ENCODE measurements at places on chromosomes 5 and 9. TPM values are rescaled to one million over a fixed set of nuclear protein-coding genes. Genes with fewer than 3 reads are reported as not detected.

DNA sequence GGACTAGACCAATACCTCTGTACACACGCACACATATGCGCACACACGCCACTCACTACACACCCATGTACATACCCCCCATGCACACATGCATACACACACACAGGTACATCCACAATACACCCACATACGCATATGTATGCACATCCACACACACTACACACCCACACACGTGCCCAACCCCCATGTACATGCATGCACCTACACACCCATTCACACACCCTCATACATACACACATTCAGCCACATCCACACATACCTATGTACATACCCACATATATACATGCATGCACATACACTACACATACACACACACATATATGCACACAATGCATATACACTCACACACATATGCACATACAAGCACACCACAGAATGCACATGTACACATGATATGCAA lies 107.1 kb downstream of the GADD45G start:
- H3K36me3 ChIP-seq: peaks cover under 1% of the 10 kb centered on the region
- peaks cover 22% of the 10 kb centered on the region for H3K4me1 ChIP-seq
- no peak overlapping the region for H3K27ac ChIP-seq
- H3K27me3 ChIP-seq: no peaks in the 10 kb centered on the region
- H3K4me3 ChIP-seq: no peak overlapping the region

DNA sequence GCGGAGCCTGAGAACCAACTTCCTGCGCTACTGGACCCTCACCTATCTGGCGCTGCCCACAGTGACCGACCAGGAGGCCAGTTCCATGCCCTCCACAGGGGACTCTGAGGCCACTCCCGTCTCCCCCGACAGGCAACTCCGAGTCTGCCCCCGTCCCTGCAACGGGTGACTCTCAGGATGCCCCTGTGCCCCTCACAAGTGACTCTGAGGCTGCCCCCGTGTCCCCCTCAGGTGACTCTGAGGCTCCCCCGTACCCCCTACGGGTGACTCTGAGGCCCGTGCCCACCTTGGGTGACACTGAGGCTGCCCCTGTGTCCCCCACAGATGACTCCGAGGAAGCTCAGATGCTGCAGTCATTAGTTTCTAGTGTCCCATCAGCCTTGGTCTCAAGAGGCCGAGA lies 25.1 kb downstream of the CEL start:
- DNase-seq: no peak
- no peaks in the 10 kb centered on the region for H3K36me3 ChIP-seq
- H3K27ac ChIP-seq: no peak overlapping the region
- H3K4me1 ChIP-seq: no peaks in the 10 kb centered on the region

GRCh38 chr9:130531670-130532069 lies 47.7 kb upstream of the FUBP3 start:
- no peak overlapping the region for H3K4me3 ChIP-seq
- H3K4me1 ChIP-seq: no peaks in the 10 kb centered on the region
- no peak overlapping the region for H3K27ac ChIP-seq

GRCh38 chr5:73529081-73529480 lies 30.8 kb downstream of the BTF3 start:
- H3K27ac ChIP-seq: no peak overlapping the region
- H3K27me3 ChIP-seq: peaks cover 33% of the 10 kb centered on the region
- no peaks in the 10 kb centered on the region for H3K4me1 ChIP-seq
- H3K36me3 ChIP-seq: no peaks in the 10 kb centered on the region

DNA sequence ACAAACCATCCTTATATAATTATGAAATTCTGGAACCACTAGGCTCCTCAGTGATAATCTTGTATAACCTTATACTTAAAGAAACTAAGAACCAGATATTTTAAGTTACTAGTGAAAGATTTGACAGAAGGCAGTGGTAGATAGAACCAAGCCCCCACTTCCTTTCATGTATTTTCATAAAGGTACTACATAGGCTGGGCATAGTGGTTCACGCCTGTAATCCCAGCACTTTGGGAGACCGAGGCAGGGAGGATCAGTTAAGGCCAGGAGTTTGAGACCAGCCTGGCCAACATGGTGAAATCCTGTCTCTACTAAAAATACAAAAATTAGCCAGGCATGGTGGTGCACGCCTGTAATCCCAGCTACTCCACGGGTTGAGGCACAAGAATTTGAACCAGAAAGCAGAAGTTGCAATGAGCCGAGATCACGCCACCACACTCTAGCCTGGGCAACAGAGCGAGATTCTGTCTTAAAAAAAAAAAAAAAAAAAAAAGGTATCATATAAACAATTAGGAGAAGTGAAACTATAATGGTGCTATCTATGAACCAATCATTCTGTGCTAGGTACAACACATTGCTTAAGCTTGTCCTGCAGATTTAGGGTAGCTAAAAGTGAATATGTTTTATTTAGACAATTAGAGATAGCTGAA lies 27.9 kb upstream of the DTWD2 start:
- H3K27me3 ChIP-seq: no peaks in the 10 kb centered on the region
- DNase-seq: no peak
- no peaks in the 10 kb centered on the region for H3K4me1 ChIP-seq
- H3K36me3 ChIP-seq: no peaks in the 10 kb centered on the region

- no peaks in the 10 kb centered on the region for H3K27me3 ChIP-seq
- no peak for DNase-seq
- peak overlapping the region; percentile 32 for H3K4me3 ChIP-seq
- no peaks in the 10 kb centered on the region for H3K36me3 ChIP-seq
Measured at GRCh38 chr9:33881635-33882034, 64.7 kb downstream of the UBE2R2 start.

- H3K27ac ChIP-seq: no peak overlapping the region
- no peak overlapping the region for H3K4me3 ChIP-seq
- no peak for DNase-seq
- no peaks in the 10 kb centered on the region for H3K4me1 ChIP-seq
- peaks cover 1% of the 10 kb centered on the region for H3K36me3 ChIP-seq
- no peaks in the 10 kb centered on the region for H3K27me3 ChIP-seq
Measured at GRCh38 chr5:136724161-136724560, 358.8 kb upstream of the TRPC7 start.

GRCh38 chr9:35832814-35833213 lies 3.8 kb downstream of the TMEM8B start:
- no peaks in the 10 kb centered on the region for H3K36me3 ChIP-seq
- peaks cover 35% of the 10 kb centered on the region for H3K4me1 ChIP-seq
- DNase-seq: no peak
- H3K27ac ChIP-seq: no peak overlapping the region
- no peak overlapping the region for H3K4me3 ChIP-seq
- peaks cover under 1% of the 10 kb centered on the region for H3K27me3 ChIP-seq

DNA sequence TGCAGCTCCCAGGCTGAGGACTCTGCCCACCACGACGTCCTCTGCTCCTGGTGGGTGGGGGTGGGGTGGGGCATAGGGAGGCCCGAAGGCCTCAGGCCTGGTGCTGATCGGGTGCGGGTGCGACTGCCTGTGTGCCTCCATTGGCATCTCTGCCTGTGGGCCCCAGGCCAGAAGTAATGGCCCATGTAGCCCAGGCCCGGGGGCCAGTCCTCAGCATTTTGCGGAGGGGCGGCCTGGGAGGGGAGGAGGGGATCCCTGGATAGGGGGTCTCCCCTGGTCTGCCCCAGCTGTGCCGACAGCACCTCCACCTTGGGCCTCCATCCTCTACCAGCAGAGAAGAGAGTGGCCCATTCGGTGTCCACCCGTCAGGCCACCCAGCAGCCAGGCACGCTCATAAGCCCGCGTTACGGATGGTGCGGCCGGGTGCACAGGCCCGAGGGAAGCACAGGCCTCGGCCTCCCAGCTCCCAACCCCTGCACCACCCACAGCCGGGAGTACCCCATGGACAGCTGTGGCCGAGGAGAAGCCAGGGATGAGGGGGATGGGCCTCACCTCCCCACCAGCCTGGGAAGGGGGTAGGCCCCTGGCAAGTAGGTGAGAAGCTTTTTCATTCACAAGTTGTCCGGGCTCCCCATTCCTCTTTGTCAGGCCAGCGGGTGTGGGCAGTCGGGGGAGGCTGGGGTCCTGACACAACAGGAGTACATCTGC lies 1.8 kb upstream of the NOTCH1 start:
- peaks cover 6% of the 10 kb centered on the region for H3K27me3 ChIP-seq
- H3K4me3 ChIP-seq: no peak overlapping the region
- H3K27ac ChIP-seq: no peak overlapping the region

GRCh38 chr5:93603078-93603792 lies 20.2 kb downstream of the NR2F1 start:
- peaks cover 33% of the 10 kb centered on the region for H3K27me3 ChIP-seq
- peaks cover 3% of the 10 kb centered on the region for H3K36me3 ChIP-seq
- no peak overlapping the region for H3K27ac ChIP-seq
- peaks cover 15% of the 10 kb centered on the region for H3K4me1 ChIP-seq

DNA sequence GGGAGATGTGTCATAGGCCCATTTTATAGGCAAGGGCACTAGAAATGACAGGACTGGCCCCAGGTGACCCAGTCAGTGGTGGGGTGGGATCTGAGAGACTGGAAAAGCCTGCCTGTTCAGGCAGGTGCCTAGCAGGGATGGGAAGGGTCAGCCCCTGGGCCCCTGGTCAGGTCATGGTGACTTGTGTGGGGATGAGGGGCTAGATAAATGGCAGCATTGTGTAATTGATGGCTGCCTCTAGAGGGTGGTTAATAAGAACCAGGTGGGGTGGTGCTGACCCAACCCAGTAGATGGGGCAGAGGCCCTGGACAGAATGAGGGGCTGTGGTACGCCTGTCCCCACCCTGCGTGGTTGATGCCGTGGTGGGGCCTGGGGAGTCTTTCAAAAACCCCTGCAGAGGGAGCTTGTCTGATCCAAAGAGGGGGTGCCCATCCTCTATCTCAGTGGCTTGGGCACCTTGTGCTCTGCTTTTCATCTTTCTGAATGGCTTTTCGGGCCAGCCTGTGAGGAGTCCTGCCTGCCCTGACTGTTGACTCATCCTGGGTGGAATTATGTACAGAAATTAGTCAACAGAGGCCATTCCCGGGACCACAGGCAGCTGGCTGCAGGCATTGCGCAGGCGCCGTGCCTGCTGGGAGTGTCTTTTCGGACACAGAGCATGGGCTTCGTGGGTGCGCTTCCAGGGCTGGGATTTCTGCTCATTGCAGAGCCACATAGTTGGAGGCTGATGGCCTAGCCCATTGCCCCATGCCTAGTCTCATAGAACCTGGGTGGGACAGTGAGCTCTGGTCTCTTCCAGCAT lies 93.6 kb upstream of the PITX1 start:
- H3K4me1 ChIP-seq: peaks cover 5% of the 10 kb centered on the region
- no peak overlapping the region for H3K4me3 ChIP-seq
- no peak overlapping the region for H3K27ac ChIP-seq
- peaks cover 5% of the 10 kb centered on the region for H3K27me3 ChIP-seq
- no peak for DNase-seq

GRCh38 chr5:40984884-40985283 lies 75.6 kb downstream of the C7 start:
- DNase-seq: no peak
- peaks cover 8% of the 10 kb centered on the region for H3K27me3 ChIP-seq
- H3K4me1 ChIP-seq: no peaks in the 10 kb centered on the region
- H3K27ac ChIP-seq: no peak overlapping the region
- no peak overlapping the region for H3K4me3 ChIP-seq
- no peaks in the 10 kb centered on the region for H3K36me3 ChIP-seq

DNA sequence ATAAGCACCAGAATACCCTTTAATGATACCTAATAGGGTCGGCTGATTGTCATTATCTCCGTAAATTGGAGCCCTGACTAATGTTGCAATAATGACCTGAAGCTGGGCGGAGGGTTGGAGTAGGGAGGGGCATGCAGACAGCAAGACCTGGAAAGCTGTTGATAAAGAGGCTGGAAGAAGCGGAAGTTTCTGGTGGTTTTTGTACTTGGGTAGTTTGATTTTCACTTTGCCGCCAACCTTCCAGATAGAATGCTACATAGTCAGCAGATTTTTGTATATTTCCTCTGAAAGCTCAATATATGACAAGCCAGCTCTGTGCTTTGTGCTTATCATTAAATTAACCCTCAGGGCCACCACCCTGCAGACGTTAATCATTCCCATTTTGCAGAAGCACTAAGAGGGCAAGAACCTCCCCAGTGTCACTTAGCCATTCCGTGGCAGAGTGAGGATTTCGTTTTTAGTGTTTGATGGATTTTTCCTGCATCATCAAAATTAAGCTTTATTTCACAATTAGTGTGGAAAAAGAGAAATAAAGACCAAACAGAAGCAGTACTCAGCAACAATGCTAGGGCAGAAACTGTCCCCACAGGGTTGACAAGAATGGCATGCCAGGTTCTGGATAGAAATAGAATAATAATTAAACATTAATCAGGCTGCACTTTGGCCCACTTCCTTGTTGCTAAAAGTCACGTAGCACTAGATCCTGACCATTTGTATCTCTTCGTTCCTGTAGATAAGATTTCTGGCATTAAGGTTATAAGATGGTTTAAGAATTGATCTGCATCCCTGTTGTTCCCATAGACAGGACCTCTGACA lies 34.7 kb downstream of the DIRAS2 start:
- H3K36me3 ChIP-seq: no peaks in the 10 kb centered on the region
- peaks cover 19% of the 10 kb centered on the region for H3K27me3 ChIP-seq
- no peak overlapping the region for H3K27ac ChIP-seq
- H3K4me1 ChIP-seq: no peaks in the 10 kb centered on the region
- DNase-seq: no peak
- H3K4me3 ChIP-seq: no peak overlapping the region

- H3K4me1 ChIP-seq: peaks cover 5% of the 10 kb centered on the region
- peaks cover 31% of the 10 kb centered on the region for H3K27me3 ChIP-seq
- peak overlapping the region; percentile 74 for H3K4me3 ChIP-seq
- no peak overlapping the region for H3K27ac ChIP-seq
Measured at GRCh38 chr9:91681461-91682305, 258.1 kb upstream of the NFIL3 start.

DNA sequence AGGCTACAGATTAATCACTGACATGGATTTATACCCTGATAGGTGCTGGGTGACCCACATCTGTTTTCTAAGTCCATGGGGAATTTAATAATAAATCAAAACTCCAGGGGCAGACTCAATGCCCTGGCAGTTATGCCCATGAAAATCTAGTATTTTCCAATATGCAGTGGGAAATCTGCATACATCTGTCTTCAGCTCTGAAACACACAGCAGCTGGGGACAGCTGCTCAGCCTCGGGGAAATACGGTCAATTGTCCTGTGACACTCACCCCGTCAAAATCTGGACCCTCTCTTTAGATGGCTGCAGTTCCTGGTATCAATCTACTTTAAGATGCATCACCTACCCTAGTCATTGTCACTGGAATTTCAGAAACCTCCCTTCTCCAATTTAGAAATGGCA lies 12.7 kb upstream of the C1QTNF3 start:
- no peaks in the 10 kb centered on the region for H3K4me1 ChIP-seq
- no peak for DNase-seq
- H3K27ac ChIP-seq: no peak overlapping the region
- H3K36me3 ChIP-seq: no peaks in the 10 kb centered on the region

- H3K27me3 ChIP-seq: no peaks in the 10 kb centered on the region
- H3K4me3 ChIP-seq: peak overlapping the region; percentile 98
- H3K36me3 ChIP-seq: peaks cover 9% of the 10 kb centered on the region
- H3K4me1 ChIP-seq: peaks cover 45% of the 10 kb centered on the region
- no peak for DNase-seq
Measured at GRCh38 chr5:134227776-134228175, 1.9 kb upstream of the PPP2CA start.

- H3K4me1 ChIP-seq: no peaks in the 10 kb centered on the region
- H3K36me3 ChIP-seq: no peaks in the 10 kb centered on the region
- no peak overlapping the region for H3K27ac ChIP-seq
- no peak overlapping the region for H3K4me3 ChIP-seq
Measured at GRCh38 chr9:27619743-27620142, 46.5 kb upstream of the C9orf72 start.

Gene OGN
- not detected for total RNA-seq

Gene TCF7
- total RNA-seq: 142 TPM

Gene ANKRD18A
- total RNA-seq: 6.0 TPM

Gene BARX1
- 1.7 TPM for total RNA-seq

Gene PKD2L2
- total RNA-seq: 0.74 TPM

Gene ITGA2
- 0.79 TPM for total RNA-seq

Gene PDE6A
- not detected for total RNA-seq

Measured in activated T-cell treated with anti-CD3 and anti-CD28 coated beads, Interleukin-2, amount 50 U/mL, for 72 hours (primary cell).